ENCODE measurements at places on chromosomes 6 and 20.

GRCh38 chr20:32165836-32166545, 41.6 kb downstream of the PLAGL2 start:
- DNase-seq, result no peak

DNA sequence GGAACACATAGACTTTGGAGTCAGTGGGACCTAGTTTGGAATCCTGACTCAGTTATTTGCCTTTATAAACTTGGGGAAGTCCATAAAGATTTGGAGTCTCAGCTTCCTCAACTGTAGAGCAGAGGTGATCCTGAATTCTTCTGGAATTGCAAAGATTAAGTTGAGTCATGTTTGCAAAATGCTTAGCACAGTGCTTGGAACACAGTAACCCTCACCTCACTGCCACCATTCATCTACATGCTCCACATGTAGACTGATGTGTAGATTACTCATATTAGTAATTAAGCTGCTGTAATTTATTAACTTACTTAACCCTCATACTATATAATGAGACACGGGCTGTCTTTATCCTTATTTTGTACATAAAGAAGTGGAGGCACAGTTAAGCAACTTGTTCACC, 61.4 kb downstream of the LAMP5 start:
- DNase-seq, result no peak

DNA sequence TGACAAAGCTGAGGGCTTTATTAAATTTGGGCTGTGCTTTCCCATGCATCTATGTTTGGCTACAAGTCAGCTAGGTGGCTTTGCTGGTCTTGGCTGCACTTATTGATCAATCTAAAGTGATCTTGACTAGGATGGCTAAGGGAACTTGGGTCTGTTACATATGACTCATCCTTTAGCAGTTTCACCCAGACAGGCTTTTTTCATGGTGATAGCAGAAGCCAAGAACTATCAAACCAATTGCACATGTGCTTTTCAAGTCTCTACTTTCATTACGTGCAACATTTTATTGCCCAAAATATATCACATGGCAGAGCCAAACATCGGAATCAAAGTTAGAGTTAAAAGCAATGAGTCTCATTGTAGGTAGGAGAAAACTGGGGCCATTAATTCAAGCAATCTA, 626.3 kb downstream of the TENT5A start:
- no peak for DNase-seq

DNA sequence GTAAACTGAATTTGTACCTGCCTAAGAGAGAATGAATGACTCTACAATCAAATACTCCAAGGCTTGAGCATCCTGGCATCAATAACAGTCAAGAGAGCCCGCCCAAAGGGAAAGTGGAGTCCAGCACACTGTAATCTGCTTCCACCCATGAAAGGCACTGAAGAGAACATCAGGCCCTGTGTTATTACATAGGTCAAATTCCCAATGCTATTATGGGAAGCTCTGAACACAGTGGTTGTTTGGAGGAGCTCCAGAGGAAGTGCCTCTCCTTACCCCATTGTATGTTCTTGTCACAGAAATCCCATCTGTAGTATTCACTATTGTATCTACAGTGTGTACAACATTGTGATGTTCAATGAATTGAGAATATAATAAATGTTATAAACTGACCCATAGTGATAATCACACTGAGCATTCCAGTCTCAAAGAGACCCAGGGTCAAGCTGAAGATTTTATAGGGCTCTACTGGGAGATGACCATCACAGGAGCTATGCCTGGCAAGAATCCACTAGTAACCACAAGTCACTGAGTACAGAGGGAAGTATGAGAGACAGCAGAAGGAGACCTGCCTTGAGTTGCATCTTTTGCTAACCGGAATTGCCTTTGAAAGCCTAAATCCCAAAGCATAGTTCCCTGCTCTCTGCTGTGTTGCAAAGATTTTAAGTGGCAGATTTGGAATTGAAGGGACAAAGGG, 446.7 kb downstream of the GJA1 start:
- peak; percentile 74 for DNase-seq

DNA sequence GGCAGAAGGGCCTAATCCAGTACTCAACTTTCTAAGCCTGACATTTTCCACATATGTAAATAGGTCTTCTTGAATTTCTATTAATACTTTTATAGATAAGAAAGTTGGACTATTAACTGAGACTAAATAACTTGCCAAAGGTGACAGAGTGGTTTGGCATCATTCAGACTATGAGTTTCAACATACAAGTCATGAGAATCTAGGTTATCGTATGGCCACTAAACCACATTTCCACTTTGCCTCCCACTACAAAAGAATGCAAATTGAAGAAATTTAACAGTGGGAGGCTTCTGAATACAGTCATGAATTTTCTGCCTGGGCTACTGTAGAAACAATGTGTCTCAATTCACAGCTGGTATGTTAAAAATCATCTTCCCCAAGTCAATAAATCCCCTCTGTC, 531.0 kb upstream of the AGPAT4 start:
- peak; percentile 30 for DNase-seq

DNA sequence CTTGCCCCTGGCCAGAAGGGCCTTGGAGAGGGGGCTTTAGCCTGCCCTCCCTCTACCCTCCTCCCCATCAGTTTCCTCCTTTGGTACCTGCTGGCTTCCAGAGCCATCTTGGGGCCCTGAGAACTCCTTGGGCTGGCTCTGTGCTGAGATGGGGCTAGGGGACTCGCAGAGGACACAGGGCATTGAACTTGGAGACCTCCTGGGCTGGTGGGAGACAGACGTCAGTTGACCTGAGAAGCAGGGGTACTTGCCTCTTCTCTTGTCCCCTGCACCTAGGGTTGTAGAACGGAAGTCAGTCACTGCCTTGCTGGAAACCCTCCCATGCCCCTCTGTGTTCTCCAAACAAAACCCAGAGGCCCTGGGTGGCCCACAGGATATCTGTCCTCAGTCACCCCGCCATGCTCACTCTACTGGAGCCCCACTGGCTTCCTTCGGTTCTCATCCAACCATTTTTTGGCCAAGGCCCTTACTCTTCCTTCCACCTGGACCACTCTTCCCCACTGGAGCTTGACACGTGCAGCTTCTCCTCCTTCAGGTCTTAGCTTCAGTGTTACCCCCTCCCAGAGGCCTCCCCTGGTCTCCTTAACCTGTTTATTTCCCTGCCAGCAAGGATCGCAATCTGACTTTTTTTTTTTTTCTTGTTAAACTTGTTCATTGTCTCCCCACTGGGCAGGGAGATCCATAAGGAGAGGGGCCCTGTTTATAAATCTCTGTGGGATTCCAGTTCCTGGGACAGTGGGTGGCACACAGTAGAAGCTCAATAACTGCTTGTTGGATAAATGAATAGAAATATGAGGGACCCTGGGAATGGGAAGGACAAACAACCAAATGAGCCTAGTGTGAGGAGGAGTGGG, 971 bp downstream of the RBCK1 start:
- DNase-seq, result no peak

- DNase-seq, result no peak
Observed at GRCh38 chr20:25586877-25587276, 1.5 kb upstream of the NINL start.

DNA sequence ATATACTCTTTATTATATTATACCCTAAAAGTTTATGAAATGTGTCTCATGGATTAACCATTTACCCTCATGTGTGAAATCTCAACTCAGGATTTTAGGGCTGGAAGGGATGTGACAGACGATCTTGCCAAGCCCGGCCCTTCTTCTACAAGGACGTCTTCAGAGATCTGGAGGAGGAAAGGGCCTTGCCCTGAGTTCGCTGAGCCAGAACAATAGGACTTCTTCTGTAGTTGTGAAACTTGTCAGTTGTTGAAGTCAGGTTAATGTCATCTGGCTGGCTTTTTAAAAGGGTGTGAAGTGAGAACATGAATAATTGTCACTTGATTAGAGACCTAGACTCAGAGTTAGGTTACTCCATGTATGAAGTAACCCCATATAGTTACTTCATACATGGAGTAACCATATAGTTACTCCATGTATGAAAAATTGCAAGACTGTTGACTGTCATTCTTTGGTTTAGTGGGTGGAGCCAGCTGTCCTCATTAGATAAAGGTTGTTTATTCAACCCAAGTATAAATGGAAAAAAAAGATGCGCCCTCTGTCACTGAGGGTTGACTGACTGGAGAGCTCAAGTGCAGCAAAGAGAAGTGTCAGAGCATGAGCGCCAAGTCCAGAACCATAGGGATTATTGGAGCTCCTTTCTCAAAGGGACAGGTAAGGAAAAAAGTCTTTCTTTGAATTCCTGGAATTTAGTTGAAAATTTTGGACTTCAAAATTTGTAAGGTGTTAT, at the start of gene ARG1:
Gene ARG1, plus strand, starts transcription at position 541 of the 730 bp plus-strand sequence. Its CDS starts 57 bp downstream, at position 598.
- no peak for DNase-seq

DNA sequence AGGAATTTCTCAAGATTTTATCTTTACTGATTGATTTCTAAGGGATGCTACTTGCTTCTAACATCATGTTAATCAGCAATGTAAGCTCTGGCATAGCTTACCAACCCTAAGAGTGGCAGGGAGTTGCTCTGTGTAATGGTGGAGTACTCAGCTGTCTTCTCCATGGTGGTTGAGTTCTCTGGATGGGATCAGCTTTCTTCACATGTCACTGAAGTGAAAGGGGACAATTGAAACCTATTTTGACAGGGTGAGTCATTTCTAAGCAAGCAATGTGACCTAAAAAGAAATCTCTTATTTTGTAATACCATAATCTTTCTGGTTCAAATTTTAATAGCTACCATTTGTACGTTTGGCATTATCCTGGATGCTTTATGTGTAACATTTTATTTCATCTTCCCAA, 430.4 kb downstream of the GJA1 start:
- DNase-seq, result no peak

GRCh38 chr6:135393289-135393688, 104.3 kb downstream of the AHI1 start:
- DNase-seq, result no peak

DNA sequence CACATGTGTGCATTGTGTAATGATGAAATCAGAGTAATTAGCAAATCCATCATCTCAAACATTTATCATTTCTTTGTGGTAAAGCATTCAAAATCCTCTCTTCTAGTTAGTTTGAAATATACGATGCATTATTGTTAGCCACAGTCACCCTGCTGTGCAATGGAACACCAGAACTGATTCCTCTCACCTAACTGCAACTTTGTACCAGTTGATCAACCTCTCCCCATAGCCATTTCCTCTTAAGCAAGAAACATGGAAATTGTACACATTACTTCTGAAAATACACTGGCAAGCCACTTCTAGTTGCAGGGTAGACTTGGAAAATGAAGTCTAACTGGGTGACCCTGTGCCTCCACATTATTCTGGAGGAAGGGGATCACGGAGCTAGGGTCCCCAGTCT, 58.1 kb upstream of the ESR1 start:
- no peak for DNase-seq

DNA sequence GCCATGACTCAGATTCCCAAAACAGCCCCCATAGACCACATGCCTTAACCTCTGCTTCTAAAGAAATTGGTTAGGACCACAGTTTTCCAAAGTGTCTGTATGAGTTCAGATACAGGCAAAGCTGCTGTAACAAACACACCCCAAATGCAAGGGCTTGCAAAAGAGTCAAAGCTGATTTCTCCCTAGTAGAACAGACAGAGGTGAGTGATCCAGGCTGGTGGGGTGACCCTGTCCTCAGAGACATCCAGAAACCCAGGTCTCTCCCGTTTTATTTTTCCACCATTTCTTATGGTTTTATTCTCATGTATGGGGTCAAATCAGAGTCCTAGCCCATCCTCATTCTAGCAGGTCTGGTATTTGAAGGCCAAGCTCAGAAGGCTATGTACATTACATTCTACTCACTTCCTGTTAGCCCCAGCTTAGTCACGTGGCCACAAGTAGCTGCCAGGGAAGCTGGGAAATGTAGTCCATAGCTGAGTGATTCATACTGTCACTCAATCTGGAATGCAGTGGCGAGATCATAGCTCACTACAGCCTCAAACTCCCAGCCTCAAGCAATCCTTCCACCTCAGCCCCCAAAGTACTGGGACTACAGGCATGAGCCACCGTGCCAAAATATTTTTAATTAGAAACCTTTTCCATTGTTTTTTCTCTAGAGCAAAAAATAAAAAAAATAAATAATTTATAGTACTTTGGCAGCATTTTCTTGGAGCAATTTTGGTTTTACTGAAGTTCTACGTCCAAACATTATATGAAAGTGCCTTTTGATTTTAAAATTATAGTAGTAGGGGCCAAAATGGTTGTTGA, 175.2 kb downstream of the ZMYND8 start:
- DNase-seq, result peak; percentile 47

DNA sequence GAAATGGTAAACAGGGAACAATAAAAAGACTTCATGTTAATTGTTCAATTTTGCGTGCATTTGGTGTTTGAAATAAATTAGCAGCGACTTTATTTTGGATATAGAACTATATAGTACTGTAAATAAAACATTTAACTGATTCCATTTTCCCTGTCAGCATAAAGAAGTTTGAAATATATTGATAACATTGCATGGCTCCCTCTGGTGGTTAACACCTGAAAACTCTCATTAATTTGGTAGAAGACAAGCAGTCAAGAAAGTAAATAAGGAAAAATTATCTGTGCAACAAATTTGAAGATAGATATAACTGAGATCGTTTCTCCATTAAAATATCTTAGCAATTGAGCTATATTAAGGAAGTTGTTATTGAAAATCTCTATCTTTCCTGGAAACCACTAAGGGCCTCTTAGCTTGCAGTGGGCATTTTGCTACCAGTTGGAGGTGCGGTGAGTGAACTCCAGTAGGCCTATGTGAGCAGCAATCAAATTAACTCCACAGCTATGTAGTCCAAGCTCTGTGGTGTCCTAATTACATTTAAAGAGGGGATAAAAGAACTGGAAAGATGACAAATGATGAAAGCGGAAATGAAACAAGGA, 435.7 kb upstream of the FKBP1C start:
- DNase-seq, result no peak

DNA sequence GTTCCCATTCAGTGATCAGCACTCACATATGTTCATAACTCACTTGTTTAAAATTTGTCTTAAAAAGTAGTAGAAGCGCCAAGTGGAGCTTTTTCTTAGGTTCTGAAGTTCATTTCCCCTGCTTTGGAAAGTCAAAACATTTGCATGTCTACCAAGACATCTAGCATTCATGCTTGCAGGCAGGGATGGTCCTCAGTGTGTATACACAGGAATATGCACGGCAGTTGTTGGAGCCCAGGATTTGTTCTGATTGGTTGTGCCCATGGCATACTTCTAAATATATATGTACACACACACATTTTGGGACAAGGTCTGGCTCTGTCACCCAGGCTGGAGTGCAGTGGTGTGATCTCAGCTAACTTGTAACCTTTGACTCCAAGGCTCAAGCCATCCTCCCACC, 2.4 kb upstream of the GPX6 start:
- DNase-seq, result no peak

- DNase-seq, result no peak
Observed at GRCh38 chr6:151341476-151342195, 49.7 kb downstream of the ZBTB2 start.

- no peak for DNase-seq
Observed at GRCh38 chr20:31638317-31638716, 605 bp downstream of the COX4I2 start.

GRCh38 chr6:141403827-141404226, 728.9 kb upstream of the GJE1 start:
- DNase-seq, result no peak

GRCh38 chr6:1153696-1154245, 158.1 kb upstream of the FOXQ1 start:
- no peak for DNase-seq

GRCh38 chr6:75484535-75484934, 9.1 kb downstream of the FILIP1 start:
- DNase-seq, result no peak
